Stimulated activated CD4-positive, alpha-beta T cell treated with anti-CD3 and anti-CD28 coated beads, Interleukin-1b, Interleukin-23, amount 100 ng/mL, for 1 hour (primary cell): ENCODE measurements at places on chromosomes 3 and 15.

DNA sequence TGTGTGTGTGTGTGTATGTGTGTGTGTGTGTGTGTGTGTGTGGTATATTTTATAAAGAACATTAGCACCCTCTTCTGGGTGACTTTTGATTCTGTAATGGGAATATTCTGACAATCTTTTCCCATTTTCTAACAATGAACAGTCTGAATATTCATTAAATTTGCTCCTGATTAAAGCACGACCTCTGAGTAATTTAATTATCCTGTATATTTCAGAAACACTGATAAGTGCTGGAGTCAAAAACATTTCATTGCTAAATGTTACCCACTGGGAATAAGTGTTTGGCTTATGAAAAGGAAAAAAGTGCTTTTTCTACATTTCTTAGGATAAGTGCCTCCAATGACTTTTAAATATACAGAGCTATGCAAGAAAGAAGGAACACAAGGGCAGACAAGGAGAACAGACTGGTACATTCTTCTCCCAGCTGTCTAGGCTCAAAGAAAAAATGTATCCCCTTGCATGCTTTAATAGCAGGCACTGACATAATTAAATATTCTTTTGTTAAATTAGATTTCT is 32.3 kb upstream of the SYNPR start:
- no peak for DNase-seq

- DNase-seq = no peak
Measured at GRCh38 chr3:129778871-129779270, 114.6 kb downstream of the TMCC1 start.

GRCh38 chr3:183587336-183587735 is 31.8 kb upstream of the KLHL6 start:
- no peak for DNase-seq

GRCh38 chr15:49064281-49064653 is 18.0 kb upstream of the SECISBP2L start:
- DNase-seq = no peak

GRCh38 chr15:60471314-60471713 is 7.6 kb downstream of the ICE2 start:
- DNase-seq = no peak

DNA sequence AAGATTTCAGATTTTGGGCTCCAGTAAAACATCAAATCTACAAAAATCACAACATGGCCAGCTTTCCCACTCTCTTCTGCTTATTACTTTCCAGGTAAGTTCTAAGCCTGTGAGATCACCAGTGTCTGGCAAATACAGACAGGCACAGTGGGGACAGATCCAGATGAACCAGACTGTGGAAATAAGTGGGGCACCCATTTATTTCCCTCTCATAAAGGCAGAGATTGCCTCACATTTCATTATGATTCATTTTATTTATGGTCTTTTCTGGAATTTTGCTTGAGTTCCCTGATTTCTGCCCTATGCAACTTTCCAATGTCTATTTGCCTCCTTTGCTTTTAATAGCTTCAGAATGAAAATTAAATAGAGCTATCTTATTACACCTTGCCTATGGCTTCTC is 66.8 kb downstream of the GREM1 start:
- no peak for DNase-seq

DNA sequence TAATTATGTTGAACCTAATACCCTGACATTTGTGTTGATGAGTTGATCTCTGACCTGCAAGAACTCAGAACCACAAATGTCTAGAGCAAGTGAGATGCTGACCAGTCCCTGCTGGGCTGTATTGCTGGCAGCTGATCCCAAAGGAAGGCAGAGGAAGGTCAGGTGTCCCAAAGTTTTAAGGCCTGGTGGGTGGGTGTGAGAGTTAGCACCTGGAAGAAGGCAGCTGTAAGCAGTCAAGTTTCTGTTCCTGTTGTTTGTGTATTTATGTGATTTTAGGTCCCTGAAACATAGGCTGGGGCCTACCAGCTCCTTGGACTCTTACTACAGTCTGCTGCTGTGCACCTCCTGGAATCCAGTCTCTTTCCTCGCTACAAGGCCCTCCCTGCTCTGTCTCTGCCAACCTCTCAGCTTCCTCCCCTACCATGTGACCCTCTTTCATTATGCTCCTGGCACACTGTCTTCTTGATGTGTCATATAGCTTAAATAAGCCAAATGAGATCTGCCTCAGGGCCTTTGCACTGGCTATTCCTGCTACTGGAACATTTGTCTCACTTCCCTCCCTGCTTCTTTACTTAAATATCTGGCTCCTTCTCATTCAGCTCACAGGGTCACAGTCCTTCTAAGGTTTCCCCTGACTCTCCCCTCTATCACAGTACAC is 31.0 kb upstream of the ATOSA start:
- no peak for DNase-seq

- no peak for DNase-seq
Measured at GRCh38 chr15:25931851-25932250, 68.7 kb upstream of the ATP10A start.

DNA sequence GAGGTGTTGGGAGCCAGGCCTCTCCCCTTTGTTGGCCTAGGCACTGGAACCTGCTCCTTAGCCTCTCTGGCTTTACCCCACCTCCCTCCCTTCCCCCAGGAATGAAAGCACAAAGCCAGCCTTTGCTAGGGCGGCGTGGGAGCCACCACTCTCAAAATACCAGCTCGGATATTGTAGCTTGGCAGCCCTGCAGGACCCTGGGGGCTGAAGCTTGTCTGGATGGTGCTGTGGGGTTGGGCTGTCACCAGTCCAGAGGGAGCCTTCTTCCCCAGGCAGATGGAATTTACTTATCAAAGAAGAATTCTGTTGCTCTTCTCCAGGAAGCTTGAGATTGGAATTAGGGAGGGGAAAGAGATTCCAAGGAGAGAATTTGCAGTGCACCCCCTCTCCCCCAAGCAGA is 14.9 kb upstream of the GRM2 start:
- DNase-seq = no peak

DNA sequence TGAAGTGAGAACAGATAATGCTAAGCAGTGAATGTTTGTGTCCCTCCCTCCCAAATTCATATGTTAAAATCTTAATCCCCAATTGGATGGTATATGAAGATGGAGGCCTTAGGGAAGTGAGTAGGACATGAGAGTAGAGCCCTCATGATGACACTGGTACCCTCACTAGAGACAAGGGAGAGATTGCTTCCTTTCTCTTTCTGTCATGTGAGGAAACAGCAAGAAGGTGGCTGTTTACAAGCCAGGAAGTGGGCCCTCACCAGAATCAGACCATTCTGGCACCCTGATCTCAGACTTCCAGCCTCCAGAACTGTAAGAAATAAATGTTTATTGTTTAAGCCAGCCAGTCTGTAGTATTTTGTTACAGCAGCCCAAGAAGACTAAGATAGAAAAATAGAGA is 209.5 kb downstream of the SATB1 start:
- DNase-seq = no peak
